ENCODE measurements at places on chromosomes 11 and 22.

- DNase-seq, result no peak
Measured at GRCh38 chr11:122229481-122230384, 113.7 kb upstream of the BLID start.

DNA sequence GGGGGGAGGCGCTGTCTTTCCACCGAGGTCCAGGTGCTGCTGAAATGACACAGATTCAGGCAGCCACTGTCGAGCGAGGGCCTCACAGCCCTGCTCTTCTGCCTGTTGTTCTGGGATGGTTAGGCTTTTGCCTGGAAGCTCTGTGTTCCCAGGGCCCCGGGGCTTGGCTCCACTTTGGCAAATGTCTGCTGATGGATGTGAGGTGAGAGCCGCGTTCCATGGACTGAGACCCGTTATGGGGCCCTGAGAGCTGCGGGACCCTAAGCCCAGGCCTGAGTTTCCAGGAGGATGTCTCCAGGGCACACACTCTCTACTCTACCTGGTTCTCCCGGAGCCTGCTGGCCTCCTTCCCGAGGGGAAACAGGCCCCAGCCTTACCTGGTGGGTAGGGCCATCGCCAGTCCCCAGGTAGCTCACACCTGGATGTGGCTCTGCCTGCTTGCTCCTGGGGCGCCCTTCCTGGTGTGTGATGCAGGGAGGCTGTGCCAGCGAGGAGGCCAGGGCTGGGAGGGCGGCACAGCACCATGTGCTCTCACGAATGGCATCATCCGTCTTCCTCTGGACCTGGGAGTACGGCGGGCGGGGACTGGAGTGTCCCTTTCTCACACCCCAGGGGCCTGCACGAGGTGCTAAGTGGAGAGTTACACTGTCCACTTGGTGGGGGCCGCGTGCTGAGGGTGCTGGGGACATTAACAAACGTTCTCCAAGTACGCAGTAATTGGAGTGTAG lies 435.5 kb downstream of the TBC1D22A start:
- no peak for DNase-seq

- peak; percentile 33 for DNase-seq
Measured at GRCh38 chr11:106231591-106231990, 154.1 kb downstream of the AASDHPPT start.

- peak; percentile 38 for DNase-seq
Measured at GRCh38 chr11:70532066-70532440, 133.7 kb downstream of the CTTN start.

DNA sequence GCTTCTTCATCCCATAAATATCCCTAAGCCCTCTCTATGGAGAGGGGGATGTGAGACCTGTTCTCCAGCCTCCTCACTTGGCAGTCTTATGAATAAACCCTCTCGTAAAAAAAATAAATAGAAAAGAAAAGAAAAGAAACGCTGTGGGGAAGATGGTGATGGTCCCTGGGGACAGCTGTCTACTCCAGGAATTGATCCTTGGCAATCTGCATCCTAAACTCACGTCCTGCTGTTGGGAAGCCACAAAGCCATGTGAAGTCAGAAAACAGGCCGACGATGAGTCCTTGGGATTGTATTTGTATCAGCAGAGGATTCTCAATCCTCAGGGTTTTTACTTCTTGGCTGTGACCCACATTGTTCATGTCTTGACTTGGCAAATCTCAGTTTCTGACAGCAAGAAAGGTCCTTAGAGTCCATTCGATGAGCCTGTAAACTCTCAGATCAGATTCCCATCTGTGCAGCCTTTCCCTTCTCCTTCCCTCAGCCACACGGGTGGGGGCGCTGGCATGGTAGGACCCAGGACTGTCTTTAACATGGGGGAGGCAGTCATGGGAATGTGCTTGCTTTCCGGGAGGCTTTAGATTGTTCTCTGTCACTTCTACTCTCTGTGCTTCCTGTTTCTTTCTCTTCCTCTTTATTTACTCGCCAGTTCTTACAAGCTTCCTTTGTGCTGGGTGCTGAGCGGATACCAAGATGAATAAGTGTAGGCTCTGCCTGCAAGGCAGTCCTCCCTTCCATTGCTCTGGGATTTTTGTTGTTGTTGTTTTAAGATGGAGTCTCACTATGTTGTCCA lies 24.9 kb downstream of the TCP11L1 start:
- no peak for DNase-seq

- DNase-seq, result no peak
Measured at GRCh38 chr11:18188796-18189195, 16.2 kb downstream of the MRGPRX4 start.

DNA sequence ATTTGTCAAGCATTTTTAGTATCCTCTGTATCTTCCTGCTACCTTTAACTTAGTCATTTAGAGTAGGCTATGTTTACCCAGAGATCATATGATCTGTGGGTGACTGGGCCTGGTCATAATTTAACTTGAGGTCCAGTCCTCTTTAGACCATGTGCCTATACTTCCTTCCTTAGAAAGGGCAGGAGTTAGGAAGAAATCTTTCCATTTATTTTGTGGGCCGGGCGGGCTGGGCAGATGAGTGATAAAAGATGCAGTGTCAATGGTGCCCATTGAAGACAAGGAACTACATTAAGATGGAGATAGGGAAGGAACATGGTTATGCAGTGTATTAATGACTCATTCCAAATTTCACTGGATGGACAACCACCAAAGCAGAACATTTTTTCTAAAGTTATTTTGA lies 30.9 kb upstream of the PDE3B start:
- no peak for DNase-seq

GRCh38 chr11:95450547-95451123 lies 219.6 kb upstream of the SESN3 start:
- DNase-seq, result no peak

DNA sequence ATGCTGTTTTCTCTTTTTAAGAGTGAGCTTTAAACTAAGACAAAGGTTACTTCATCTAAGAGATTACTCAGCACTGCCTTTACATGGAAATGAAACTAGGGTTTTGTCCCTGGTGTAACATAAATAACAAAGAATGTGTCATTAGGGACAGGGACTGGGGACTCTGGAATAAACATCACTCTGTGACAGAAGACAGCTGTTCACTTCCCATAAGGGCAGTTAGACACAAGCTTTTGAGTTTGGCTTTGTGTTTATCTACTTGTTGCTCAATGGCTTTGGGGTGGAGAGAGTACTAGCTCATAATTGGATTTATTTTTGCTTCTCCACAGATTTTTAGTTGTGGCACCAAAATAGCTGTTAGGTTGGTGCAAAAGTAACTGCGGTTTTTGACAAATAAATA lies 154.5 kb downstream of the OR4C45 start:
- DNase-seq, result no peak

GRCh38 chr11:107677924-107678631 lies 33.8 kb downstream of the SLN start:
- no peak for DNase-seq

DNA sequence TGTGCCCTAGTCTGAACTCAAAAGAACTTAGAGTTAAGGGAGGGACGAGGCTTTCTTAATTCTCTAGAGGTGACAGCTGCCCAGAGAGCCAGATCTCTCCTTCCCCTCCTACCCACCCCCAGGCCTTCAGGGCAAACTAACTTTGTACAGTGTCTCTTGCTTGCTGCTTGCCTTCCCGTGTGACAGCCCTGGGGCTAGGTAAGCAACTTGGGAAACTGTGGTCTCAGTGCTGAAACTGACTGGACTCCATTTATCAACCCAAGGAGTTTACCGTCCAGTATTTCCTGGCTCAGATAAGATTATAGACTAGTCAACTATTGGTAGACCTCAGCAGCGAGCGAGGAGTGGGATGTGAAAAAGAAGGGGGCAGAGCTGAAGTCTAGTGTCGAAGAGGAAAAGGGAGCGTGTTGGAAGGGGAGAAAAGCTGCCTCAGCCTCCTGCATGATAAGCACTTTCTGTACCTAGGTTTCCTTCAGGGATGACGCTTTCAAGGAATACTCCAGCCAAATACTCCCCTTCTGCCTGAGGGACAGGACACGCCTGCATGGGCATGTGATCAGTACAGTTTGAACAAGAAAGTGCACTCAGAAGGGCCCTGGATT lies 43.3 kb upstream of the WEE1 start:
- no peak for DNase-seq

DNA sequence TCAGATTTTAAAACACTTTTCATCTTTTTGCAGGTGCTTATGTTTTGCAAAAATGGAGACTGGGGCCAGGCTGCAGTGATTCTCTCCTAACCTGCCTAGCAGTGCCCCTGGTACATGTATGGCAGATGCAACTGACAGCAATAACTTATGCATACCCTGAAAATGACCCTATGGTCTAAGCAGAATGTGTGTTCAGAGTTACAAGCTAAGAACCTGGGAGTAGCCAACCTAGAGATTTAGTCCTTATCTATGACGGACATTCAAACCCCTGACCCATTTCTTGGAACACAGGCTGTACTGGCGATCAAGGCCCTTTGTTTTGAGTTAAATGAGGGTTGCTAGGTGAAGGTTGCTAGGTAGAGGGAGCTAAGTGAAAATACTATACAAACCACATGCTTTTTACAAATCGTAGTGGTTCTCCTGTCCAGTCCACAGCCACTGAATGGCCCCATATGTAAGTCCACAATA lies 184.9 kb upstream of the SESN3 start:
- no peak for DNase-seq

DNA sequence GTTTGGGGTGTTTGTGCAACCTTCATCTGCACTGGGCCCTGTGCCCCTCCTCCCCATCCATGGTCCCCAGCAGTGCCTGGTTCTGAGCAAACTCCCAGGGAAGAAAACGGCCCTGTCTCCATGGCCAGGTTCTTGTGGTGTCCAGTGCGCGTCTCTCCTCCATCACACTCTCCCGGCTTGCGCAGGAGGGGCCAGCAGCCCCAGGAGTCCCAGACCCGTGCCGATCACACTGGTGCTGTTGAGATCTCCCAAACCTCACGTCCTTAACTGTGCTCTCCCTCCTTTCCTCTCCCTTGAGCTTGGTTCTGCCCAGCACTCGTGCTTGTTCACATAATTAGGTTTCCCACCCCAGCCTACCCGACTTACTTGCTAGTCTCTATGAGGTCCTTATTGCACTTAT lies 10.9 kb upstream of the GRK2 start:
- DNase-seq, result no peak

DNA sequence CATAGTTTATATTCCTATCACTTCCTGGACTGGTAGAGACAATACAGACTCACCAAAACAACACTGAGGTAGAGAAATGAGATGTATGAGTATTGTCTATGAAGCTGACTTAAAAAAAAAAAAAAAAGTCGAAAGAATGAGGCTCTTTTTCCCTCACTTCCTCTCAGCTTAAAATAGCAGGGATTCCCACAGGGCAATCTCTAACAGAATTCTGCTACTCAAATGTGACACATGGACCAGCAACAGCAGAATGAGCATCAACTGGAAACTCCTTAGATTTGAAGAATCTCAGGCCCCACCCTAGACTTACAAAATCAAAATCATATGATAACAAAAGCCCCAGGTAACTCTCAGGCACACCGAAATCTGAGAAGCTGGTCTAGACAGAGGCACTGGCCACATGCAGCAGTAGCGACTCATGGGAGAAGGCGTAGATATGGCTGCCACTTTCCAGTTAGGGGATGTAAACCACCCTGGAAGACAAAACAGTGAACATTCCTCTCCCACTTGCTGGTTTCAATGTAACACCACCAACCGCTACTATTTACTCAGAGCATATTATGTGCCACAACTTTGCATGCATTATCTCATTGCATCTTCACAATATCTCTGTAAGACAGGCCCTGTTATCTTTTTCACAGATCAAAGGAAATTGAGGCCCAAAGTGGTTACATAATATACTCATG lies 128.0 kb downstream of the RBFOX2 start:
- peak; percentile 55 for DNase-seq

DNA sequence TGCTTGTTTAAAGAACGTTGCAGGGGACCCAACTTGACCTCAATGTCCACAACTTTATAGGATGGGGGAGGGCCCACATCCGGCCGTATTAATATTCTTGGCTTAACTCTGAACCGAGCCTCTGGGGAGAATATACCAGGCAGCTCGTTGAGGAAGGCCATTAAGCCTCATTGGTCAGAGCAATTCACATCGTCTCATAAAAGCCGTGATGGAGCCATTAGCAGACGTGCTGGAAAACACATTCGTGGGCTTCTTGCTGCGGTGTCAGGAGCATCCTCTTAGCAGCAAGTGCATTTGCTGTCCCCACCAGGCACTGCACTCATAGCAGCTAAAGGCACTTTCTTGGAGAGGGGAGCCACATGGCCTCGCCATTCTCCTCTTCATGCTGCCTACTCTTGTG lies 14.9 kb downstream of the DSCAML1 start:
- no peak for DNase-seq

- peak; percentile 31 for DNase-seq
Measured at GRCh38 chr22:36289406-36289870, 36.5 kb downstream of the APOL1 start.

DNA sequence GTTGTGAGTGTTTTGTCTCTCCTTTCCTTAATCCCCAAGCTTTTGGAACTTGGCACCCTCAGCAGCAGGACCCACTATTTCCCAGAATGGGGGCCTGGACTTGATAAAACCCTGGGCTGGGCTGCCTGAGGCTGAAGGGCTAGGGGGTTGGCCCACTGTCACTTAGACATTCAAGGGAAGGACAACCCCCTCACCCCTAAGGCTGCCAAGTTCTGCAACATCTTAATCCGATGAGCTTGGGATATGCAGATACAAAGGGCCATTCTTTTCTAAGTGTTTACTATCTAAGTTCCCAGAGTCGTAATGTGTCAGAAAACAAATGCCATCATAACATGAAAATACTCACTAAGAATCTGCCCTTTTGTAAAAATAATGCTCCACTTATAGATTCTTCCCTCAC lies 42.9 kb downstream of the IRAG1 start:
- no peak for DNase-seq

DNA sequence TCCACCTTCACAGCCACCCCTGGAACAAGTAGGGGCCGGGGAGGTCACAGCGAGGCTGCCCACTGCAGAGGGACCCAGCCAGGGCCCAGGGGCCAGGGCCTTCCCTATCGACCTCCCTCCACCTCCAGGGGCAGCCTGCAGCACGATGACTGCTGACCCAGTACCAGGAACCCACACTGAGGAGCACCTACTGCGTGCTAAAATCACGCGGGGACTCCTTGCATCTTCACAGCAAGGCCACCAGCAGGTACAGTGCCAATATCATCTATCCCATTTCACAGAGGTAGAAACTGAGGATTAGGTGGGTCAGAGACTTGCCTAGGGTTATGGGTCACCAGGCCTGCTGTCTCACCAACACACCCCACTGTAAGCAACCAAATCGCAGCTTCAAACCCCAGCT lies 14.6 kb downstream of the MACROD1 start:
- DNase-seq, result no peak

- DNase-seq, result peak; percentile 42
Measured at GRCh38 chr11:70111269-70112016, 33.3 kb downstream of the ANO1 start.

- peak; percentile 41 for DNase-seq
Measured at GRCh38 chr11:96001037-96001436, 77.1 kb upstream of the MTMR2 start.
